HS-27A (cell line): ENCODE measurements at places on chromosomes 4 and X.

DNA sequence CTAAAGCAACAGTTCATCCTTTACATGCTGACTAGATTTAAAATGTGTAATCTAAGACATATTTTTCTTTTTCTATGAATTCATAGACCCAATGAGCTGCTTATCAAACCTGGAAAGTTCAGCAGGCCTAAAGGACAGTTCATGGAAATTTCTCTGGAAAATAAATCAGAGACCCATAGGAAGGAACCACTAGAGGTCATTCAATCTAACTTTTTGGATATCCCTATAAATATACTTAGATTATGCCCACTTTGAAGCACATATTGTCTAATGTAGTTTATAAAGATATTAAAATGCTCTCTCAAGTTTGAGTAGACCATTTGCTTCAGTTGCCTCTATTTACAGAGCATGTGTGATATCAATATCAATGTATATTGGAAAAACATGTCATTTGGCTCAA is 473.0 kb downstream of the FAT4 start:
- no peak for DNase-seq

DNA sequence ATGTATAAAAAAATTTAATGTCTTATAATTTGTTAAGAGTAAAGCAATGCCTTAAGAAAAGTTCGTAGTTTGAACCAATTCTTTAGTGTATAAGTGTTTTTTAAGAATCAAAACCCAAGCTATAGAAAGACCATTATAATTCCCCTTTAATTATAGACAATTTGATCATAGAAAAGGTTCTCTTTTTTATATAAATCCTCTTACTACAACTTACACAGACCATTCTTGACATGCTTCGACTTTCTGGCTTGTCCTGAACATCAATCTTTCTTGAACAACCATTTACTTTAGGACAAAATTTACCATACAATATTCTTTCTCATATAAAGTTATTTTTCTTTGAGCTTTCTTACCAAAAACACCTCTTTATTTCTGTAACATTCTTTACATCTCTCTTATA is 330.5 kb upstream of the SPANXN1 start:
- no peak for DNase-seq

- DNase-seq, result no peak
Measured at GRCh38 chr4:73929278-73929677, 52.5 kb downstream of the PF4 start.

DNA sequence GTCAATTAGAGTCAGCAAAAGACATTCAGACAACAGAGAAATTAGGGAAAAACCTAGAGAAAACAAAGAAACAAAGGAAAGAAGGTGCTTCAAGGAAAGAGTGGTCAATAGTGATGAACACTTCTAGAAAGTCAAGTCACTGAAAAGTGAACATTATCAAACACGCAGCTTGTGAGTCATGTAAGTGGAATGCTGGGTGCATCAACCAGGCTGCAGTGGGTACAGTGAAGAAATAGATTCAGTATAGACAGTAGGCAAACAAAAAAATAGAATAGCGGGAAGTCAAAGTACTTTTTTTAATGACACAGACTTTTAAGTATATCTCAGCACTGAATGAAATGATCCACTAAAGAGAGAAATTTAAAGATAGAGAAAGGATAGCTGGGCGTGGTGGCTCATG is 245.8 kb downstream of the ARHGAP24 start:
- DNase-seq, result peak; percentile 75

DNA sequence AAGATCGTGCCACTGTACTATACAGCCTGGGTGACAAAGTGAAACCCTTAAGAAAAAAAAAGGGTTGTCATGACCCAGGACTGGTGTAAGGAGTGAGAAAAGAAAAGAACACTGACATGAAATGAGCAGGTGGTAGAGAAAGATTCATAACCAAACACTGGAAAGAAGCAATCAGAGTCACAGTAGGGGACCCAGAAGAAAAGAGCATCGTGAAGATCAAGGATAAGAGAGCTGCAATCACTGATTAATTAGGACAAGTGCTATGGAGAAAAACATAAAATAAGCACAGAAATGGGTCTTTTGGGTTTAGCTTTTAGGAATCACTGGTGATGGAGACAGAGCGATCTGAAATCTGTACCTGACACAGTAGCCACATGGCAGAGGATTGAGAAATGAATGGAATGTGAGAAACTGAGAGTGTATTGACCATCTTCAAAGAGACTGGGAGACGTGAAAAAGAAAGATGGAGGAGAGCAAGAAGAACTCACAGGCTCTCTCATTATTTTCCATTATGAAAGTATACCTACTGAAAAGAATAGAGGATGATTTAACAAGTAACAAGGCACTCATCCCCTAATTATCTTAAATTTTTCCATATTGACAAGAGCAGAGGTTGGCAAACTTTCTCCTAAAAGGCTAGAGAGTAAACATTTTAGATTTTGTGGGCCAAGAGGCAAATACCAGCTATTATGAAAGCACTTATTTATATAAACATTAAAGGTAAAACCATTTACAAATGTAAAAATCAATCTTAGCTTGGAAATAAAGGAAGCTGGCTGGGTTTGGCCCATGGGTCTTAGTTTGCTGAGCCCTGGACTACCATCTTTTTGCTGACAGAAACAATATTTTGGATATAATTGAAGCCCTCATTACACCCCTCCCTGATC is 7.3 kb downstream of the TMEM154 start:
- DNase-seq, result no peak

DNA sequence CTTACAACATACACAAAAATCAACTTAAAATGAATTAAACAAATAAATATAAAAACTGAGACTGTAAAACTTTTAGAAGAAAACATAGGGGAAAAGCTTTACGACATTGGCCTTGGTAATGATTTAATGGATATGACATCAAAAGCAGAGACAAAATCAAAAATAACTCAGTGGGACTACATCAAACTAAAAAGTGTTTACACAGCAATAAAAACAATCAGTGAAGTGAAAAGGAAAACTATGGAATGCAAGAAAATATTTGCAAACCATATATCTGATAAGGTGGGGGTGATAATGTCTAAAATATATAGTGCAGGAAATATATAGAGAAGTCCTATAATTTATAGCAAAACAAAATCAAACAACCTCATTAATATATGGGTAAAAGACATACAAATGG is 364.4 kb upstream of the INTU start:
- DNase-seq, result no peak

DNA sequence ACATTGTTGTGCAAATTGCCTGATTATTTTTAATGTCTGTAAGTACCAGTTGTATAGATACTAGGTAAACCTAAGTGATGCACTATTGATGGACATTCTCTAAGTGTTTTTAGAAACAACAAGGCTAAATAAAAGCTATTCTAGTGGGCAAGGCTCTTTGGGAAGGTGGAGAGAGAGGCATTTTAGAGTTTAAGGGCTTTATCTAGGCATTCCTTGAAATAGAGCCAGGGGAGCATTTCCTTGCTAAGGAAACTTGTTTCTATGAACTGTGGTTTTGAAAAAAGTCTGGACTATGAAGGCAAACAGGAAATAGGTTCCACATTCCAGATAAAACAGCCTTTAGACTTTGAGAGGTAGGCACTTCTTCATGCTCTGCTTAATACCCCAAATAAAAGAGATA is 23.8 kb downstream of the BMX start:
- DNase-seq, result no peak

GRCh38 chr4:156336511-156336910 is 382.8 kb upstream of the CTSO start:
- peak; percentile 54 for DNase-seq

DNA sequence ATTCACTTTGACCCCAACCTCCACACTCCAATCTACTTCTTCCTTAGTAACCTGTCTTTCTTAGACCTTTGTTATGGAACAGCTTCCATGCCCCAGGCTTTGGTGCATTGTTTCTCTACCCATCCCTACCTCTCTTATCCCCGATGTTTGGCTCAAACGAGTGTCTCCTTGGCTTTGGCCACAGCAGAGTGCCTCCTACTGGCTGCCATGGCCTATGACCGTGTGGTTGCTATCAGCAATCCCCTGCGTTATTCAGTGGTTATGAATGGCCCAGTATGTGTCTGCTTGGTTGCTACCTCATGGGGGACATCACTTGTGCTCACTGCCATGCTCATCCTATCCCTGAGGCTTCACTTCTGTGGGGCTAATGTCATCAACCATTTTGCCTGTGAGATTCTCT is 344 bp downstream of the OR13H1 start:
- no peak for DNase-seq

- DNase-seq, result no peak
Measured at GRCh38 chrX:133593531-133593930, 178.2 kb upstream of the GPC4 start.

- no peak for DNase-seq
Measured at GRCh38 chr4:4843635-4844291, 15.7 kb upstream of the MSX1 start.

GRCh38 chr4:1334579-1334895 is 12.5 kb upstream of the UVSSA start:
- DNase-seq, result no peak

GRCh38 chrX:1591863-1592469 is 562 bp downstream of the AKAP17A start:
- no peak for DNase-seq

DNA sequence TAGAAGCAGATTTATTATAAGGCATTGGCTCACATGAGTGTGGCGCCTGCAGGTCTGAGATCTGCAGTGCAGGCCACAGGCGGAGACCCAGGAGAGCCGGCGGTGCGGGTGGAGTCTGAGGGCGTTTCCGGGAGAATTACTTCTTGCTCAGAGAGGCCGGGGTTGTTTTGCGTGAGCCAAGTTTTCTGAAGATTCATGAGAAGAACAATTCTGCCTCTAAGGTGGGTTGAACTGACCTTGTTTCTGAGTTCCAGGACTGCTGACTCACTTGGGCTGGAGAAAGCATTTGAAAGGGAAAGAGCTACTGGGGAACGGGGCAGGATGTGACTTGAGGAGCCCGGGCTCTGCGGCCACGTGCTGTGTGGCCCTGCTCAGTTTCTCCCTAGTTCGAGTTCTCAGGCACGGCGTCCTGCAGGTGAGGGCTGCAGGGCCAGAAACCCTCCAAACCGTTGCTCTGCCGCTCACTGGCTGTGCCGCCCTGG is 36.7 kb upstream of the SORCS2 start:
- no peak for DNase-seq

DNA sequence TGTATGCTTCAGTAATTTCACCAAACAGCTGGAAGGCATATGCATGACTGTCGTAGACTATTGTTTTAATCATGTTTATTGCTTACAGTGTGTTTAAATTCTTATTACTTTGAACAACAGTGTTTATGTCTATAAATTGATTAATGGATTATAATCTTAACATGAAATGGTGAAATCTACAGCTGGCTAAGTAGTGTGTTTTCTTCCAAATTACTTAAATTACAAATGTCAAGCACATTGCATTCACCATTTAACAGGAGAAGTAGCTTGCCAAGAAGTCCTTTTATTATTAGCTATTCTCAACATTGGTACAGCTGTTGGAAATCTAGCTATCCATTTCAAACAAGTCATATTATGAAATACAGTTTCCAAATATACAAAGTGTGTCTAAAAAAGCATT is 849.3 kb upstream of the PCDH10 start:
- no peak for DNase-seq

DNA sequence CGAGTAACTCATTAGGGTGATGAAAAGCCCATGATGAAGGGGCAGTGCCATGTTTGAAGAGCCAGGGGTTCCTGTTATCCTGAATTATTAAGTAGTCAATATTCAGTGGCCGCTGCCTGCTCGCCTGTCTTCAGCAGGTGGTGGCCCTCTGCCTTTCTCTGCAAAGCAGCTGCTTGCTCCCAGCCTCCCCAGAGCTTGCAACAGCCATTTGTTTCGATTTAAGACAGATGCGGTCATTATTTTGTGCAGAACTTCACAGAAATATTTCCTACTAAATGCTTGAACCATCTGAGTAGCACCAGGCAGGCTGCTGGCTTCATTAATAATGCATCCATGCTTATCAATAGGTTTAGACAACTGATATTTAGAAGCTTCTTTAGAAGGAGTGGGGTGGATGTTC is 104.3 kb upstream of the TTC29 start:
- DNase-seq, result no peak

DNA sequence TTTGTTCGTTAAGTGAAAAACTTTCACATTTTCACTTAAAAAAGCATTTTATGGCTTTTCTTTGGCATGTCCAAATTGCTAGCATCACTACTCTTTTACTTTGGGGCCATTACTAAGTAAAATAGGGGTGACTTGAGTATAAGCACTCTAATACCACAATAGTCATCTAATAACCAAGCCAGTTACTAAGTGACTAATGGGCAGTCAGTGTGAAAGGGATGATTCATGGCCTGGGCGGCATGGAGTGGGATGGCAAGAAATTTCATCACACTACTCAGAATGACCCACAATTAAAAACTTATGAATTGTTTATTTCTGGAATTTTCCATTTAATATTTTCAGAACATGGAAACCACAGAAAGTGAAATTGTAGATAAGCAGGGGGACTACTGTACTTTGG is 60.9 kb downstream of the BMP15 start:
- DNase-seq, result no peak

- no peak for DNase-seq
Measured at GRCh38 chr4:181799561-181800069, 443.6 kb upstream of the TENM3 start.

GRCh38 chr4:23455456-23456158 is 434.2 kb downstream of the PPARGC1A start:
- DNase-seq, result no peak

DNA sequence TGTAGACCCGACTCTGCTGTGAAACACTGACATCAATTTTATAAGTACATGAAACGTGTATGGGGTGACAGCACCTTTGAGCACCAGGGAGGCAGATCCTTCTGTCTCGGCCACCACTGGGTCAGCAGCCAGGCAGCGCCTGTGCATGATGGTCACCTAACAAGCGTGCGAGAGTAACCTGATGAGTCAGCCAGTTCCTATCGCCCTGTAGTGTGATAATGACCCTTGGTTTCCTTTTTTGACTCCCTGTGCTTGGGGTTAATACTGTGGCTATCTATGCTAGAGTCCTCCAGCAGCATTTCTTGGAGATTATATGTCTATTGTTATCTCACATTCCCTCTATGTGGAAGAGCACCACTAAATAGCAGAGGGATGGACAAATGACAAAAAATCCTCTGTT is 101.6 kb downstream of the NPNT start:
- no peak for DNase-seq

DNA sequence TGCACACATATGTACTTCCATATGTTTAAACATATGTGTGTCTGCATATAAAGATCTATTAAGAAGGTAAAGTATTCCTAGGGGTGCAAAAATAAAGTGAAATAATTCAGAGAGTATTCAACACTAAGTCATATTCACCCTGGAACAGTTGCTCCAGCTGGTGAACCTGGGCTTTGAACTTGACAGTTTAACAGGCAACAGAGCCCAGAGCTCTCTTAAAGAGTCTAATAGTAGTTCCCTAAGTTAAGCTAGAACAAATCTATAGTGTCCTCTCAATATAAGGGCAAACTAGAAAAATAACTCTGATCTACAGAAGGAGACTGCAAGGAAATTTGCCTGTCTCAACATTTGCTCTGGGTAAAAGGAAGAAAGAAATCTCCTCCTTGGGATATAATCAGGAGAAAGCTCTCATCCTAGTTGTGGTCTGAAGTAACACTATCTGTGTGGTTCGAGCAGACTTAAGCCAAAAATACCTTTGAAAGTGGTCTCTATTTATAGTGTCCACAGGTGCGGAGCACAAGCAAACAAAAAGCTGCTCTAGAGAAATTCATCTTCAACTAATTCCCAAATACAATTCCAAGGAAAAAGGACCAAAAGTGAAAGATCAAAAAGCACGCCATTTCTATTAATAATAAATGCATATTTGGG is 29.9 kb downstream of the VEGFC start:
- DNase-seq, result no peak

GRCh38 chr4:40682290-40683101 is 52.8 kb upstream of the RBM47 start:
- DNase-seq, result no peak

- peak; percentile 4 for DNase-seq
Measured at GRCh38 chr4:176123710-176124407, 58.2 kb downstream of the WDR17 start.

GRCh38 chrX:154315416-154315815 is 19.8 kb downstream of the TKTL1 start:
- no peak for DNase-seq
